ENCODE measurements at places on chromosomes 7 and 10.

DNA sequence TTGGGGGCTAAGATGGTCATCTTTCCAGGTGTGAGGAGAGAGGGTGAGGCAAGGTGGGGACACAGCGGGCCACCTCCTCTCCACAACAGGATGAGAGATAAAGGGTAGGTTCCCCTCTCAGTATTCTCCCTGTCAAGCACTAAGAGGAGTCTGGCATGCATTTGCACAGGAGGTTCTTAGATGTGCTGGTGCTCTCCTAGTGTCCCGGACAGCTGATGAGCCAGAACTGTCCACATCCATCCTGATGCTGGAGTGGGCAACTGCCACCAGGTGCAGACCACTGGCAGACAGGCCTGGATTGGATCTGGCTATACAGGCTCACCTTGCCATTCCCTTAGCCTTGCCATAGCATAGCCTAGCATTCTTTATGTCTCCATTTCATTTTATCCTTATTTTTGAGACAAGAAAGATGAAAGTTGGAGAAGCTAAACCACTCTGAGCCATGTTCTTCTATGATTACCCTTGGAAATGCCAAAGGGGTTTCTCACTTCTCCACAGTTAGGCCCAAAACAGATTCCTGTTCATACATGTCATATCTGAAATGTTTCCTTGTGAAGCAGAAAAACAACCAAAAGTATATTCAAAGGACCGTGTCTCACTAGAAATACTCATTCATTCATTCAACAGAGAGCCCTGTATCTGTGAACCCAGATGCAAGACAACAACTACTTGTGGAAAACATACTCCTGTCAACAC lies 48.8 kb upstream of the ANTXRL start:
- DNase-seq = no peak

- DNase-seq = peak; percentile 3
Measured at GRCh38 chr10:129877773-129878371, 86.2 kb downstream of the EBF3 start.

DNA sequence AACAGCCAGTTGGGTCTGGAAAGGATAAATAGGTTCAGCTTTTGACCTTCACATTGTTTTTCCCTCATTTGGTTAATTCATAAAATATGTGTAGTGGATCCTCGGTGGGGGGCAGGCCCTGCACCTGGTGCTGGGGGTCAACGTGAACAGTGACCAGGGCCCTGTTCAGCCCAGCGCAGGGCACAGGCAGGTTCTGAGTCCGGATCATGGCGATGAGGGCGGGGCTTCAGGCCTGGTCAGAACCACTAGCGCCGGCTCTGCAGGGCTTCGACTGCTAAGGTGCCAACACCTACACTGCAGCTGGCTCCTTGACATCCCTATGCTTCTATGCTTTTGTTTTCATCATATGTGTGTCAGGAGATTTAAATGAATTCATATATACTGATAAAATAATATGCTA lies 177.7 kb downstream of the CXCL12 start:
- no peak for DNase-seq

DNA sequence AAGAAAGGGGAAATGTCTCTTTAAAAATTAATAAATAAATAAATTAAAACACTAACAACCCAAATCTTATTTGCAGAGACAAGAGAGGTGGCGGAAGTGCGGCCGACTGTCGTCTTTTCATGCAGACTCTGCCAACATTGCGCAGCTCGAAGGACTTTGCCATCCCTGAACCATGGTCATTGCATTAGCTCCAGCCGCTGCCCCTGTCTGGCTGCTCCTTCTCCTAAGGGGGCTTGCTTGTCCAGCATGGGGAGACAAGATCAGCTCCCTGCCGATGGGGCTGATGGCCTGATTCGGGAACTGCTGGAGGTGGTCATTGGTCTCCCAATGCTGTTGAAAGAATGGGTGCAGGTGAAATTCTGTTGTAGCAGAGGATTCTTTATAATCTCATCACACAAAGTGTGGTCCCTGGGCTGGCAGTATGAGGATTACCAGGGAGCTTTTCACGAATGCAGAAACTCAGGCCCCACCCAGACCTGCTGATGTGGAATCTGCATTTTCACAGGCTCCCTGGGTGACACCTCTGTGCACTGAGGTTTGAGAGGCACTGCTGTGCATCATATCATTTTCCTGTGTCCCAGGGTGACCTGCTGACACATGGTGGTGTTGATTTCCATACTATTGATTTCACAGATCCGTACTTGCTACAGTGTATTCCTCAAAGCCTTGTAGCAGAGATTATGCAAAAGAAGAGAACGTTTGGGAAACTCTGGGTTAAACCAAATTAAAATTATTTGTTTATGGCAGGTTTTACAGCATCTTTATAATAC lies 172.4 kb upstream of the ZMIZ1 start:
- no peak for DNase-seq

GRCh38 chr10:91198781-91199180 lies 21.7 kb upstream of the PCGF5 start:
- DNase-seq = peak; percentile 95

DNA sequence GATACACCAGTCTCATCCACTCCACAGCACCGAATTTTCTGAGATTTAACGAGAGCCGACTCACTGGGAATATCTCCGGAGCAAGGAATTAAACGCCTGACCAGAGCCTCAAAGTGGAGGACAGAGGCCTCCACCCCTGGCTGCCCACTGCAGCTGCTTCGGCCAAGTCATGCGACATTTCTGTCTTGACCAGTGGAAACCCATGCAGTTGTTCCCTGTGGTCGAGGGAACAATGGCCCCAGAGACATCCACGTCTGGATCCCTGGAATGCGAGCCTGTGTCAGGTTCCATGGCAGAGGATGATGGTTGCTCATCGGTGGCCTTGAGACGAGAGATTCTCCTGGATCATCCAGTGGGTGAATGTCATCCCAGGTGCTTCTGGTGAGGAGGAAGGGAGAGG lies 65.7 kb upstream of the INSIG1 start:
- DNase-seq = no peak

GRCh38 chr7:39217783-39218182 lies 240.1 kb downstream of the POU6F2 start:
- no peak for DNase-seq

DNA sequence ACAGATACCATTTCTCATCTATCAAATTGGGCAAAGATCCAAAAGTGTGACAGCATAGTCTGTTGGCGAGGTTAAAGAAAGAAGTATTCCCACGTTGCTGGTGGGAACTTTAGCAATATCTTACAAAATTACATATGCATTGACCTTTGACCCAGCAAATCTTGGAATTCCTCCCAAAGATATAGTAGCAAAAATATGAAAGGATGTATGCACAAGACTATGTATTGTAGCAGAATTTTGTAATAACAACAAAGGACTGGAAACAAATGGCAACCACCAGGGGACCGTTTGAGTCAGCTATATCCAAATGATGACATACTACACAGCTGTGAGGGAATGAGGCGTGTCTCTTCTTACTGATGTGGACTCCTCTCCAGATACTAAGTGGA lies 50.2 kb downstream of the KCNH2 start:
- peak; percentile 28 for DNase-seq

GRCh38 chr7:351681-352480 lies 61.9 kb downstream of the FOXL3 start:
- DNase-seq = no peak

GRCh38 chr7:4711634-4712033 lies 29.5 kb downstream of the FOXK1 start:
- no peak for DNase-seq

DNA sequence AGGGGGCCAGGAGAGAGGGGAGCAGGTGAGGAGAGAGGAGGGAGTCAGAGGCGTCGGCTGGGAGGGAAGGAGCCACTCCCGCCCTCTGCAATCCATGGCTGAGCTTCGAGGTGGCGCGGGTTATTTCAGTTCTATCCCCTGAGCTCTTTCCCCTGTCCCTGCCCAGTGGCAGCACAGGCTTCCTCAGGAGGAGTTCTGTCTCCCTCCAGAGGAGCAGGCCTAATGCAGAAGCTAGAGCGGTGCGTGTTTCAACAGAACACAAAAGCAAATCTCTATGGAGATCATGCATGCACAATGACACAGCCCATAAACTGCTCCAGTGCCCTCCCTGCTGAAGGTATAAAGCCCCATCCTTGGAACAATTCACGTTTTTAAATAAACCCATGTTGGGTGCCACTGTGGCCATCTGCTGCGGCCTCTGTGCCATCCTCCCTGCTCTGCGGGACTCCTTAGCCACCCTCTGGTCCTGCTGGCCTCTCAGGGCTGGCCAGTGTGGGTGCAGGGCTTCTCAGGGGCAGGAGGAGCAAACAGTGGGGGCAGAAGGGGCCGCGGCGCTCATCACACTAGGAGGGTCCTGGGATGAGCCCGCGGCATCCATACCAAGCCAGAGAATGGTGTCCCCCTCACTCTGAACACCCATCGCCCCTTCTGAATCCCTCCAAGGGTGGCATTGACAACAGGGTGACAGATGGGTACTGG lies 192.6 kb upstream of the LYZL2 start:
- DNase-seq = no peak

GRCh38 chr7:139875821-139876241 lies 46.8 kb downstream of the TBXAS1 start:
- no peak for DNase-seq

DNA sequence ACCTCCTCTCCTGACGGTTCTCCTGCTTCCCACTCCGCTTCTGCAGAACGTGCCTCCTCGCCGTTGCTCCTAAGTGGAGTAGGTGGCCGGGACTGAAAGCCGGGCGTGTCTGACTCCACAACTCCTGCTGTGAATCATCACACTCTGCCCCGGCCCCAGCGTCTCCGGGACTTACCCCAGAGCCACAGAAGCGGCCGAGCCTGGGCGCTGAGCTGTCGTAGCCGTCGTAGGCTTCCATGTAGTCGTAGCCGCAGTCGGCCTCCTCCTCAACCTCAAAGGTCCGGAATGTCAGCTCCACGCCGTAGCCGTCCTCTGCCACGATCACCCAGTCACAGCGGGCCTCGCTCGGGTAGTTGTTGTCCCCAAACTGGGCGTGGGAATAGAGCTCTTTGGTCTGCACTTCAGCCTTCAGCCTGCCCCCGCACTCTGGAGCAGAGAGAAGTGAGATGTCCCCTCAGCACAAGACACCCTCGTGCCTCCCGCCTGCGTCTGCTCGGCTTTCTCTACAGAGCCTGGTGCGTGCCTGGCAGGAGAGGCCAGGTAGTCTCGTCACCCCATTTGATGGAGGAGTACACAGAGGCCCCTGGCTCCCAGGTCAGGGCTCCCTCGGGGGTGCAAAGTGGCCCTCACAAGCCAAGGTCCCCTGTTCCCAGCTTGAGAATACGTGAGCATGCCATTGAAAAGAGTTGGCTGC lies 11.2 kb upstream of the OPALIN start:
- no peak for DNase-seq

DNA sequence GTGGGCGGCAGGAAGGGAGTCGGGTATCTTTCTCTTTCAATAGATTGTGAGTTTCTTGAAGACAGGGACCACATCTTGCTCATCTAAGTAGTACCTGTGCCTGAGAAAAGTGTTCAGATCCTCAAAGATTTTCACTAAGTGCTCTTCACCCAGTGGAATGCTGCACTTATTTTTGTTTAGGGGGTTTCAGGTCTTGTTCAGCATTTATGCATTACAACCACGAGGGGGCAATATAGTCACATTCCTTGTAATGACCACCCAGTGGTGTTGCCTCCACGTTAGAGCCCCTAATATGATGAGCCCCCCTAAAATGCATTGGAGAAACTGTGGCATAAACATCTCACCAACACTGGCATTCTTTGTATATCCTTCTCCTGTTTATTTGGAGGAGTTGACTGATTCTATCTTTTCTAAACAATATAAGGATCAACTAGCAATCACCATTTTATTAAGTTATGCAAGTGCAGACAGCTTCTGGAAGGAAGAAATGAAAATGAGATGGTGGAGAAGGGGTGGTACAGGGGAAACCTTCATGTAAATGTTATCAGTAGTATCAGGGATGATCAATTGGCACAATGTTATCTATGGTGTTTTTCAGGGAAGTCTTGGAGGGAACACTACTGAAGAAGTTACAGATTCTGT lies 3.1 kb upstream of the PAPSS2 start:
- peak; percentile 73 for DNase-seq

DNA sequence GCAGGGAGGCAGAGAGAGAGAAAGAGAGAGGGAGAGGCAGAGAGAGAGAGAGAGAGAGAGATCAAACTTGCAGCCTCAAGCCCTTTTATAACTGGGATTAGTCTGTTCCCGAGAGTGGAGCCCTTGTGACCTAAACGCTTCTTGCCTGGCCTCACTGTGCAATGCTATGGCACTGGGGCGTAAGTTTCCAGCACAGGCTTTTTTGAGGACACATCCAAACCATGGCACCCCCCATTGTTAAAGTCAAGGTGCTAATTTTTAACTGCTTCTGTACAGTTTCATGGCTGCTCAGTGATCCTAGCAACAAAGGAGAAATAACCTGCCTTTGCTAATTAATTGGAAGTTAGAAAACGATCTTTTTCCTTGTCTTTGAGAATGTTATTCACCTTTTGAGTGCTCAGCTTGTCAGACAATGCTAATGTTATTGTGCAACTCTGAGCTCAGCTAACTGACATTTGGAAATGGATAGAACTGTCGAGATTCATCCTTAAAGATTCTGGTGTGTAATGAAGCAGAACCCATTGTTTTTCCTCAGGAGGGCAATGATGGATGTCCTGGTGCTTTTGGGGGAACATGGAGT lies 268.4 kb downstream of the GLRX3 start:
- no peak for DNase-seq

All from choroid plexus epithelial cell (primary cell).